ENCODE measurements at places on chromosomes 1 and 21.

- DNase-seq = peak; percentile 70
These were observed 221.4 kb upstream of the PKN2 start for GRCh38 chr1:88462488-88463261.

- peak; percentile 39 for DNase-seq
These were observed 481 bp downstream of the TAL1 start for GRCh38 chr1:47231301-47232186.

DNA sequence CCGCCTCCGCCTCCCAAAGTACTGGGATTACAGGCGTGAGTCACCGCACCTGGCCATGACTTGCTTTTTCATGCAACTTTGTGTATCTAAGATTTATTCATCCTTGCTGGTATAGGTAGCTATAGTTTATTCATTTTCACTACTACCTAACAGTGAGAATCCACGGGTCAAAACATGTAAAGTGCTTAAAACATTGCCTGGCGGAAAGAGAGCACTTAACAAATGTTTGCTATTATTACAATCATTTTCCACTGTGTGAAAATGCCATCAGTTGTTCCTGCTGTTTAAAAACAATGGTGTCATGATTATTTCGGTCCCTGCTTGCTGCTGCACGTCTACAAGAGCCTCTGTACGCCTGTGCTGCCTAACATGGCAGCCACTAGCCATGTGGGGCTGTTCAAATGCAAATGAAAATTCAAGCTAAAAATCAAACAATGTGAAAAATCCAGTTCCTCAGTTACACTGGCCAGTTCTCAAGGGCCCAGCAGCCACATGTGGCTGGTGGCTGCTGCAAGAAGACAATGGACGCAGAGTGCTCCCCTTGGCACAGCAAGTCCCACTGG lies 65.1 kb downstream of the CLSTN1 start:
- DNase-seq = no peak

GRCh38 chr1:227362039-227362438 lies 43.7 kb upstream of the CDC42BPA start:
- DNase-seq = peak; percentile 45

- DNase-seq = no peak
These were observed 16.2 kb upstream of the DISC1 start for GRCh38 chr1:231610388-231610787.

DNA sequence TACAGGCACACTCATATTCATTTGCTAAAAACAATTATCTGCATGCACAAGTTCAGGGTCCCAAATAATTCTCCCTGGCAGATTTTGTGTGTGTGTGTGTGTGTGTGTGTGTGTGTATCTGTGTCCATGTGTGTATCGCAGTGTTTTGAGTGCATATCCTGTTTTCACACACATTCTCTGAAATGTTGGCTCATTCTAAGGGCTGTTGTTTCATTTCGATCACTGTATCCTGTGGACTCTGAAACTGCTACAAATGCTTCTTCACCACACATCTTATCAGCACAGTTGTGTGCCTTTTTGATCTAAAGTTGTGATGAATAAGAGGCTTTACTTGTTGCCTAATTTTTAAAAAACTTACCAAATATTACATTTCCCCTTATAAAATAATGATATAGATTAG lies 34.6 kb downstream of the NR5A2 start:
- DNase-seq = no peak

GRCh38 chr1:210531475-210532222 lies 202.9 kb downstream of the HHAT start:
- DNase-seq = peak; percentile 42

DNA sequence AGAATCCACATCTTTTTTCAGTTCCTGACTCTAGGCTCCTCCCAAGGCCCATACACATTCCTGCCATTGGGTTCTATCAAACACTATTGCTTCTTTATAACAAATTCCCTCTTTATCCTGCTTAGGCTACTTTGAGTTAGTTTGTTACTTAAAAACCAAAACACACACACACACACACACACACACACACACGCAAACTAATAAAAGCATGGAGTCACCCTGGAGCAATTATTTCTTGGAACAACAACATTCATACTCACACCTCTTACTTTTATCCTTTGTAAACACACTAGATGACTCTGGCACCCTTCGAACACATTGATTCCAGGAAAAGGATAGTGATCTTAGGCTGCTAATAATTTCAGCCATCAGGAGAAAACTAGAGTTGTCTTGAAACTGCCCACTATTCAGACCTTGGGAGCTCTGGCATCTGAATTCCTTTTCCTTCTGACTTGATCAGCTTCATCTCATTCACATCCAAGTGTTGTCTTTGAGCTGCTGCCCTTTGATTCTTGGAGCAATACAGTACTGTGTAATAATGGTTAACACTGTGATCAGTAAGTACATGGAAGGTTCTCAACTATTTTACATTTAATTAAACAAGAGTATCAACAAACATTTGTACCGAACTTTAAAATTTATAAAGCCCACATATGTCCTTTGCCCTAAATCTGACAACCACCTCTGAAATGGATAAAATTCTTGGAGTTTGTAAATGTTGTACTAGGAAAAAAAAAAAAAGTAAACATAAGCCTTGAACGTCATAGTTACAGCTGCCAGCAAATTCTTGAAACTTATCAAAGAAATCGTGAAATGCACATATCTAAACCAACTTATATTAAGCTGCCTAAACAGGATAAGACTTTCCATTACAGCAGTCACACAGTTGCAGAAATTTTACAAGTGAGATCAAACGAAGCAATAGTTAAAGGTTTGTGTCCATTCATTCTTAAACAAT lies 2.8 kb upstream of the SEC22B start:
- DNase-seq = peak; percentile 82

GRCh38 chr1:179177615-179178014 lies 51.9 kb downstream of the ABL2 start:
- peak; percentile 13 for DNase-seq

DNA sequence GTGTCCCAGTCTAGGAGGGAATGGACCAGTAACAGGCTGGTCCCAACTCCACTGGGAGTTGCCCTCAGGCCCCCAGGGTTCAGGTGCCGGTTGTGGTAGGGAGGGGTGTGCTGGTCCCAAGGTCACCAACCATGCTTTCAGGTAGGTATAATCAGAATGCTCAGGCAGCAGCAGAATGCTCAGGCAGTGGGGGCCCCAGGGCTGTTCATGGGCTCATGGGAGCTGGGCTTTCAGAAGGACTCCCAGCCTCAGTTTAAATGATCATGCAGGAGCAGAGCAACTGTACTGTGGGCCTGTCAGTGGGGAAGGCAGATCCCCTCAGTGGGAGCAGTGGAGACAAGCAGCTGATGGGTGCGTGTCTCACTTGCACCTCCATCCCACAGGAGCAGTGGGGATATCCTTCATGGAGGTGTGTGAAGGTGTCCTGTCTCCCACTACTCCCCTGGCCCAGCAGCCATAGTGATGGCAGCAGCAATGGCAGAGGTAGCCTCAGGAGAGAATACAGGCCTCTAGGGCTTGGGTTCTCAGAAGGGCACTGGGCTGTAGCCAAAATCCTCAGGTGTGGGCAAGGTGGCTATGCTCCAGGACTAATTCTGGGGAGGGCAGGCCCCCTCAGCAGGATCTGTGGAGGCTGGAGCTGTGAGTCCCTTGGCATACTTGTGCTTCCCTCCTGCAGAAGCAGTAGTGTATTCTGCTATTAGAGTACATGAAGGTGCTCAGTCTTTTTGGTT lies 917.3 kb upstream of the B3GALT2 start:
- DNase-seq = no peak

DNA sequence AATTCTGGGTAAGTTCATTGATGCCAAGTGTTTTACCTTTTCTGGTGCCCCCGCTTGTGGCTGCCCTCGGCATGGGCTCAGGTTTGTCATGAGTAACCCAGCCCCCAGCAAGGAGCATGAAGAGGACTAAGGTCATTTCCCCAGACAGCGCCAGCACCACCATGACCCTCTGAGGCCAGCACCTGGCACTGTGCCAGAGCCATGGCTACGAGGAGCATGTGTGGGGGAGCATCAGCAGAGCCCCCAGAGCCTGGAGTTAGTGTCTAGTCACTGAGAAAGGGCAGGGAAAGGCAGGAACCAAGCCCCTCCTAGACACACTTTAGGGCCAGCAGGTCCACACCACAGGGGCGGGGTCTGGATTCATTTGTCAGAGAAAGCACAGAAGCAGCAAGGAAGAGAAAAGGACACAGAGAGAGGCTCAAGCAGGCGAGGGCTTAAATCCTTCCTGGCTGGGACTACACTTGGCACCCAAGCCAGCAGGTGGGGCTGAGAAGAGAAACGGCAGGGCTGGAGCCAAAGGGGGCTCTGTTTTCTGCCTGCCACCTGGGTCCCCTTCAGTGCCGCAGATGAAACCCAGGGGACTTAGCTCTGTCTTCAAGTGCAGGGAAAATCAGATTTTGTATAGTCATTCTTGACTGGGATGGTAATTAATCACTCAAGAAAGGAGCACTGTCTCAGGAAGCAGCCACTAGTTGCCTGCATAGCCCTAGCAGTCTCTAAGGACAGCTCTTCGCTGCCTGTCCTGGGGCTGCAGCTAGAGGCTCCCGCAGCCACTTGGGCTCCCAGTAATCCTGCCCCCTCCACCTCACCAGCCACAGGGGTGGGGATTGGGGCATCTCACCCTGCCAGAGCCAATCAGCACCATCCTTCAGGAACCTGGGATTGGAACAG lies 79.6 kb upstream of the ZC3H12A start:
- DNase-seq = no peak

DNA sequence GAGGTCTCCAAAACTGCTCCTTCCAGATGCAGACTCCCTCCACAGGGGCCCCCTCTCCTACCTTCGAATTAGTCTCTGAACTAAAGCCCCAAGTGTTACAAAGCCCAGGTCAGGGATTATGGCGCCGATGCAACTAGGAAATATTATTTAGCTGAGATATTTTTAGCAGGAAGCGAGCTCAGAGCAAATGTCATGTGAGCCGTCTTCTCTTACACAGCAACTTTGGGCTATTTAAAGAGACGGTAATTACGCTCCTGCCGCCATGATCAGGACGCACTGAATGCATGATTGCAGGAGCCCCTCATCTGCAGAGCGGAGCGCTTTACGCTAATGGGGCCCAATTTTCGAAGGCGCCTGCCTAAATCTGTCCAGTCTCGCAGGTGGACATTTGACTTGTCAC lies 55.3 kb upstream of the TARDBP start:
- DNase-seq = no peak

DNA sequence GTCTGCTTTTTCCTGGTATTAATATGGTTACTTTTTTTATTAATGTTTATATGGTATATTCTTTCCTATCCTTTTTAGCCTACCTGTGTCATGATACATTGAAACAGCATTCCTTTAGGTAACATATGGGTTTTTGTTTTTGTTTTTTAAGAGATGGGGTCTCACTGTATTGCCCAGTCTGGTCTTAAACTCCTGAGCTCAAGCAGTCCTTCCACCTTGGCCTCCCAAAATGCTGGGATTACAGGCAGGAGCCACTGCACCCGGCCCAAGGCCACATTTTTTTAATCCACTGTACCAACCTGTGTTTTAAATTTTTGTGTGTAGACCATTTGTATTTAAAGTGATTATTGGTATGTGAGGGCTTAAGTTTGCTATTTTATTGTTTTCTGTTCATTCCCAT lies 43.1 kb downstream of the PKN2 start:
- no peak for DNase-seq

GRCh38 chr1:6506210-6507036 lies 15.0 kb upstream of the PLEKHG5 start:
- no peak for DNase-seq

DNA sequence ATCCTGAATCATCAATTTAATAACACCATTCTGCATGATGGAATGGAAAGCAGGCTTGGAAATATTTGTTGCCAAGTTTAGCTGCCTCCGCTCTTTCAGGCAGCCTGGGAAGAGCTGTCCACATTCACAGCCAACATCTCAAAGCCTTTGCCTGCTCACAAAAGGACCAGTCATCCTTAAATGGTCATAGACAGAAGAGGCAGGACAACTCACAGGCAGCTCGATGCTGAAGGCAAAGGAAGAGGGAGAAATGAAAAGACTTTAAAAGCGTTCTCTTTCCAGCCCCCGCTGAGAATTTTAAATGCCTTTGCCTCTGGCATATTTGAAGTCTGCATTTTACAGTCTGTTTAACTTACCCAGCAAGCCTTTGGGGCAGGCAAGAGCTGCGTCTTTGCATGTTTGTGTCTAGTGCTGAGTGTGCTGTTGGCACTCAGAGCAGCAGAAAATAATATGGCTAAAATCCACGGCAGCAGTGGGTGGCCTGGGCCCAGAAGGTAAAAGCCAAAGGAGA lies 68.9 kb downstream of the NMNAT2 start:
- DNase-seq = peak; percentile 72

DNA sequence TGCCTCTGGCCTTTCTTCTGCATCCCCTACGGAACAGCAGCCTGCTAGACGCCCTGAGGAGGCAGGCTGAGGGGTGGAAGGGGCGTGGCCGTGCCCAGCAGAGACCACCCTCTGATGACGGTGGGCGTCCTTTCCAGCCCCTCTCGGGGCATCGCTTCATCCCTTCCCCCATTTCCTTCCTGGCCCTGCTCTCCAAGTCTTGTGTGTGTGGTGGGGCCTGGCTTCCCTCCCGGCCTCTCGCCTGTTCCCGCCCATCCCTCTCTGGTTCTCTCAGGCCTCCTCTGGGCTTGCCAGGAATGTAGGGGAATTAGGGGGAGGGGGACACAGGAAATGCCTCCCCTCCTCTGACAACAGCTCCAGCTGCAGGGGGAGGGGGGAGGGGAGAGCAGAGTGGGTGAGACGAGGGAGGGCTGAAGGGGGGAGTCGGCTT lies 51.1 kb downstream of the SKI start:
- DNase-seq = peak; percentile 73

- peak; percentile 68 for DNase-seq
These were observed 37.9 kb downstream of the TGFB2 start for GRCh38 chr1:218383051-218383450.

- peak; percentile 30 for DNase-seq
These were observed 2.6 kb upstream of the SH3GLB1 start for GRCh38 chr1:86701731-86702130.

DNA sequence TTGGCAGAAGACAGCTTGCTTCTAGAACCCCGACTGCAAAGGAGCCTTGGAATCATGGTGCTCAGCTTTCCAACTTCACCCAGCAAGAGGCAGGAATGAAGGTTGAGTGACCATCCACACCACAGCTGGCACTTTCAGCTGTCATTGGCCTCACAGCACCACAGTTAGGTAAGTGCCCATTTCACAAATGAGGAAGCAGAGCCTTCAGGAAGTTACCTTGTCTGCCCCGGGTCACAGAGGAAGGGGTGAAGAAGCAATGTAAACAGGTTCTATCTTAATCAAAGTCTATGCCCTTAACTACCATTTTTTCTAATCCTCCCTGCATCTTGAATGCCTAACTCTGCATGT lies 156.0 kb downstream of the GLUL start:
- no peak for DNase-seq

- DNase-seq = no peak
These were observed 74.5 kb downstream of the MRPS6 start for GRCh38 chr21:34147792-34148418.

DNA sequence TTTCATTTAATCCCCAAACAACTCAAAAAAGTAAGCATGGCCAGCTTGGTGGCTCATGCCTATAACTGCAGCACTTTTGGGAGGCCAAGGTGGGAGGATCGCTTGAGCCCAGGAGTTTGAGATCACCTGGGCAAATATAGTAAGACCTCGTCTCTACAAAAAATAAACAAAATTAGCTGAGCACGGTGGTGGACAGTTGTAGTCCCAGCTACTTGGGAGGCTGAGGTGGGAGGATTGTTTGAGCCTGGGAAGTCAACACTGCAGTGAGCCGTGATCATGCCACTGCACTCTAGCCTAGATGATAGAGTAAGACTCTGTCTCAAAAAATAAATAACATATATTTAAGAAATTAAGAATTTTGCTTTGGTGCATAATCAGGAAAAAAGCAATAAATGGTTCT lies 6.1 kb upstream of the AKR1A1 start:
- no peak for DNase-seq

- no peak for DNase-seq
These were observed 148.2 kb upstream of the KLHDC7A start for GRCh38 chr1:18332576-18332975.

Measured in adipocyte (in vitro differentiated cells).